ENCODE measurements at places on chromosomes 7 and 10.

GRCh38 chr10:75935650-75936400, 504.4 kb downstream of the LRMDA start:
- DNase-seq: no peak

- DNase-seq: no peak
These were observed 301.7 kb upstream of the PITRM1 start for GRCh38 chr10:3474266-3474665.

DNA sequence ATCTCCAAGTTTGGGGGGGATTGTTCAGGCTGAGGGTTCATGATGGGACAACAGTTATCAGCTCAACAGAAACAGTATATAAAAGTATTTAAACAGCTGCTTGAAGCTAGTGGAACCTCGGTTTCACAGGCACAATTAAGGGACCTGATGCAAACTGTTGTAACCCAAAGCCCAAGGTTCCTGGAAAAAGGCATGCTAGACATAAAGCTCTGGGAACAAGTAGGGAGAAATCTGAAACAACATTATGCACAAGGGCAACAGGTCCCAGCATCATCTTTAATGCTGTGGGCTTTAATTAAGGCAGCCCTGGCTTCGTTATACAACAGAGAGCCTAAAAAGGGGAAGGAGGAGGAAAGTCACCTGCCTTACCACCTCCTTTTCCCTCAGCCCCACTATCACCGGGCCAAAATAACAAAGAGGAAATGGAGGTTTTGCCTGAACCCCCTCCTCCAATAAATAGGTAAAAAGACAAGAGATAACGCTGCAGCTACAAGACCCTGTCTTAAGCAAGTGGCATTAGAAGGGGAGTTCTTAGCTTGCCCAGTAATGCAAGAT, 83.2 kb upstream of the GPR22 start:
- DNase-seq: no peak

DNA sequence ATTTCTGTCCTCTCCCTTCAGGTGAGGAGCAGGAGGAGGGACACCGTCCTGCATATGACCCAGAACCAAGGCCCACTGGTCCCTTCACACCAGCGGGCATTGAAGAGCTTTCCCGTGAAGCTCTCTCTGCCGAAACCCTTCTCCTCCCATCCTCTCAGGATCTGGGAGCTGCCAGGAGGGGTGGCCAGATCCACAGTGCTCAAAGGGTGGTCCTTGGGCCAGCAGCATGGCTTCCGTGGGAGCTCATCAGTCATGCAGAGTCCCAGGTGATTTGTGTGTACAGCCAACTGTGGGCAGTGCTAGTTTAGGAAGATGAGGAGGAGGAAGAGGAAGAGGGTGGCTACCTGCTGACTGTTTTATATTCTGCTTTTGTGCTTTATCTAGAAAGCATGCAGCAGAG, 28.4 kb downstream of the CNPY1 start:
- DNase-seq: no peak

DNA sequence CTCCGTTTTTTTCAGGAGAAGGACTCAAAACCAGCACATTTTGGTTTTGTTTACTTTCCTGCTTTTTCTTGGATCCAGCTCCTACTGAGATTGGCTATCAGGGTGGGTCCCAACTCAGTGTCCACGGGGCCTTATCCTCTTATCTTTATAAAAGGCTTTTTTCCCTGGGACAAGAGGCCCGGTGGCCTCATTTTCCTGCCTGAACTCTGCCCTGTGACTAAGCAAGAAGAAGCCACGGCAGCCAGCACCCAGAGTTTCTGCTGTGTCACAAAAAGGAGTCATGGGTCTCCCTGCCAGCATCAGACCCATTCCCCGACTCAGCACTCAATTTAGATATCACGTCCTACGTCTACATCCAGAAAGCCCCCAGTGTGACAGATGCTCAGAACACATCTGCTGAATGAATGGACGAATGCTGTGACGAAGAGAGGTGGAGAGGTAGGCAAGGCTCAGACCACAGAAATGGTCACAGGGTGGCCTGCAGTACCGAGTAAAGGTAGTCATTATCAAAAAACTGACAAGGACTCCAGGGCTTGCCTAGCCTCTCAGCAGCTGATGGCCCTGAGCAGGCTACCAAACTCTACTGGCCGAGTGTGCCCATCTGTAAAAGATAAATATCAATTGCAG, 16.7 kb downstream of the DLG5 start:
- DNase-seq: no peak

All from posterior cingulate gyrus (tissue), 11 donors.